ENCODE measurements at places on chromosomes 11 and 22. TPM values are rescaled to one million over a fixed set of nuclear protein-coding genes. Genes with fewer than 3 reads are reported as not detected.

DNA sequence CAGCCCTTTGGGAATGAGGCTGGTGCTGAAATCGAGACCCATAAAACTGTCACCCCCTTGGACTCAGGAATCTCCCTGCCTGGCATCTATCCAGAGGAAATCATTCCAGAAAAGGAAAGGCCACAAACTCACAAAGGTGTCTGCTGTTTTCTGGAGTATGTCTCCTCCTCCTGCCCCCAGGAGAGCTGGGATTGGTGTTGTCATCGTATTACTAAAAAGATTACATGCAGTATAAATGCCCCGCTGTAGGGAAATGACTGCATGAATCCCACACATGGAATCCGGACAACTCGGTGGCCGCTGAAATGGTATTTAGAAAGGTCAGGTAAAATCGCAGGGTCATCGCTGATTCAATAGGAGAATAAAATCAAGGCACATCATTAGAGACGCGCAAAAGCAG is 18.9 kb upstream of the RFPL3 start:
- DNase-seq = no peak

- no peak for DNase-seq
Observed at GRCh38 chr22:39434243-39434653, 22.6 kb upstream of the MGAT3 start.

DNA sequence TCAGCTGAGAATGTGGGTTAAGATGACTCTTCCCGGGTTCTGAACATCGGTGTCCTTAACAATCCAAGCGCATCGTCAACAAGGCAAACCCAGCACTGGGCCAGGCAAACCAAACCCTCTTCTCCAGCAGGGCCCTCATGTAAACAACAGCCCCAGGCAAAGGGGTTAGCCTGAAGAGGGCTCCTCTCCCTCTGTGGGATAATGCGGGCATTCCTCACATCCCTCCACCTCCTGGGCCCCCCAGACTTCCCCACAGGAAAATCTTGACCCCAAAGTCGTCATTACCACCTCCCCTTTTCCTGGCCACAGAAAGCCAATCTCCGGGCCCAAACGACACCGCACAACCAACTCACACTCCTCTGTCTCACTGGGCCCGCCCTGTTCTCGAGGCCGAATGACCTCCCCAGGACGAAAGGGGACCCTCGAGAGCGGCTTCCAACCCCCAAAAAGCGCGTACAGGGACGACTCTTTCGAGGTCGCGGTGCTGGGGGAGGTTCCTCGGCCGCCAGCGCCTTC is 566 bp downstream of the DDB1 start:
- no peak for DNase-seq

- DNase-seq = no peak
Observed at GRCh38 chr11:9057007-9057406, 34.4 kb downstream of the SCUBE2 start.

DNA sequence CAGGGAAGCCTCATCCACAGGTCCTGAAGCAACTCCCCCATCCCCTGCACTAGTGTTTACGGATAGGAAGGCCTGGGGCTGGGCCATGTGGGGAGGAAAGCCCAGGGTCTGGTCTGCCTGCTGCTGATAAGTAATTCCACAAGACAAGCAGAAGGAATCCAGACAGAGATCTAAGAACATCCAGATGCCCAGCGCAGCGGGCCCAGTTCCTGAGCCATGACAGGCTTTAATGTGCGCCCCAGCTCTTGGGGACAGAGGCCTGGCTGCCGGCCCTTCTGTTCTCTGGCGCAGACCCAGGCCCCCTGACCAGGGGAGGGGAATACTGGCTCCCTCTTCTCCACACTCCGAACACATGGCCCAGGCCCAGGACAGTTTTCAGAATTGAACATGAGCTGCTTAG is 28.8 kb upstream of the ETS1 start:
- no peak for DNase-seq

DNA sequence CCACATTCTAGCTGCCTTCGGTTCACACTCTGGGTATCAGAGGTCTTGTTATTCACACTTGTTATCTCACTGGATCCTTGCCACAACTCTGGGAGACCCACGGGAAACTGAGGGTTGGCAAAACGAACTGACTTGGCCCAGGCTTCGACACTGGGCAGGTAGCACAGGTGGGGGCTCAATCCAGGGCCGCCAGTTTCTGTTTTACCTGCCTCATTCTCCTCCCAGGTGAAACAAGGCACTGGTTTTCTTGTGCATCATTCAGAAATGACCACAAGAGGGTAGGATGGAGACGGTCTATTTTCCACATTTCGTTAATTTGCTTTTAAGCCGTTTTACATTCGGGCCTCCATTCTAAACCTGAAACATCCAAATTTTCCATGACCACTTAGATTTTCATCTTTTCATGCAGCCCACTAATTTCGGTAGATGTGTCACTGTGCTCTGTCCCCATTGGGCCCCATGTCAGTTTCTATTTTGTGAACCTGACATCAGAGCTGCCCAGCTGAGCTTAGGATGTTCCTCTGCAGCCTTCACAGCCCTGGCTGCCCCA is 108.1 kb downstream of the KIAA1671 start:
- DNase-seq = no peak

- no peak for DNase-seq
Observed at GRCh38 chr11:8577791-8578581, 16.0 kb downstream of the STK33 start.

GRCh38 chr11:77517753-77518152 is 43.9 kb upstream of the PAK1 start:
- DNase-seq = no peak

GRCh38 chr11:11583801-11584529 is 37.8 kb downstream of the GALNT18 start:
- DNase-seq = no peak

The INSC gene
- not detected for total RNA-seq

GRCh38 chr11:10606536-10607208 is 38.2 kb upstream of the LYVE1 start:
- no peak for DNase-seq

GRCh38 chr11:131065435-131066413 is 149.4 kb upstream of the SNX19 start:
- DNase-seq = no peak

DNA sequence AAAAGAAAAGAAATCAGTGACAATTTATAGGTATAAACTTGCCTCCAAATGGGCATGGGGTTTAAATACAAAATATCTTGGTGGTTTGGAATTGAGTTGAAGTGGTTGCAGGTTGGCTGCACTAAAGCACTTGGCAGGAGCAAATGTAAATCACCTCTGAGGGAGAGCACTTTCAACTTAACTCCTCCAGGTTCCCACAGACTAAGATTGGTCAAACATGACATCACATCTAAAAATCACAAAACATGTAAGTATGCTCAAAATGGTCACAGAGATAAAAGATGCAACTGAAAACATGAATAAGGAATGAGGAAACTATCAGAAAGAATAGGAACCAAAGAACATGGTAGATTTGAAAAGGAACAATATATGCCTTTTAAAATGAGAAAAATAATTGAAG is 12.3 kb upstream of the SHANK3 start:
- no peak for DNase-seq

DNA sequence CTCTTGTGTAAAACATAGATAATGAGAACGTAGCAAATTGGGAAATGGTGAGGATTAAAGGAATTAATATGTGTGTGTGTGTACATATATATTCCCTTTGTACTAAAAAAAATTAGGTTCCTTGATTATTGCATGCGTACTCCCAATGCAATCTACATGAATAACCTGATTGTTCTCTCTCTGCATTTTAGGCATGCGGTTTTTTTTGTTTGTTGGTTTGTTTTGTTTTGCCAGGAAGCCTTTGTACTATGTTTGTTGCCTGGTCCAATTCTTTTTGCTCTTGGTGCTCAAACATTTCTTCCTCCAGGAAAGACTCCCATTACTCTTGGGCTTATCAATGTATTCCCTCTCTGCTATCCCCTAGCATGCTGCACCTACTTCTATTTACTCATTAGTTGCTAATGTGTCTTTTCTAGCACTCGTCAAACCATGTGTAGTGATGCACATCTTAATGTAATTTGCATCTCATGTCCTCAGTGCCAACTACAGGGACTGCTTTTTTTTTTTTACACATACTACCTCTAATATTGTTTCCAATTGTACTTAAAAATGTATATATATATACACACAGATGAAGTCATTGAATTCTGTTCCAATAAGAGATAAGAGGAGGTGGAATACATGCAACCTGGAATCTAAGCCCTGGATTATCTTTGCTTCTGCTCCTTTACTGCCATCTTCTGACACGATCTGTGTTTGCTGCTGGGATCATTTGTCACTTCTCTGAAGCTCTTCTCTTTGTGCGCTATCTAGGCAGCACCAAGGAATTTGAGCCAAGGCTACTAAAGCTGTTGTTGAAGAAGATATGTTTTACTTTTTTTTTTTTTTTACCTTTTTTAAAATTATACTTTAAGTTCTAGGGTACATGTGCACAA is 197.2 kb upstream of the ANO3 start:
- peak; percentile 3 for DNase-seq

- DNase-seq = peak; percentile 82
Observed at GRCh38 chr11:8871171-8871775, 39.7 kb upstream of the AKIP1 start.

DNA sequence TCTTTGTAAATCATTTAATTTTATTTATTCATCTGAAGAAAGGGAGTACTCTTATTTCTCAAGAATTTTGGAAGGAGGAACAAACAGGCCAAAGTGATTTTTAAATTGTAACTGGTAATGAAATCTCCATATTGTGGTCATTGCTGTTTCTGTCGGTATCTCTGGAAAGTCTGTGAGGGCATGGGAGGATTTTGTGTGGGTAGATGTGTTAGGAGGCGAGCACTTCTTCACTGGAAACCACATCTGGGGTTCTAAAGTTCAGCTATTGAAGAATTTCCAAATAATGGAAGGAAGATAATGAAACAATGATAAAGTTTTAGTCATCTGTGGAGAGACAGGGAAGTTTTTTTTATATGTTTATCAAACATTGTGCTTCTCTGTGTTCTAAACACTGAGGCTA is 6.6 kb downstream of the TRIM34 start:
- DNase-seq = no peak

DNA sequence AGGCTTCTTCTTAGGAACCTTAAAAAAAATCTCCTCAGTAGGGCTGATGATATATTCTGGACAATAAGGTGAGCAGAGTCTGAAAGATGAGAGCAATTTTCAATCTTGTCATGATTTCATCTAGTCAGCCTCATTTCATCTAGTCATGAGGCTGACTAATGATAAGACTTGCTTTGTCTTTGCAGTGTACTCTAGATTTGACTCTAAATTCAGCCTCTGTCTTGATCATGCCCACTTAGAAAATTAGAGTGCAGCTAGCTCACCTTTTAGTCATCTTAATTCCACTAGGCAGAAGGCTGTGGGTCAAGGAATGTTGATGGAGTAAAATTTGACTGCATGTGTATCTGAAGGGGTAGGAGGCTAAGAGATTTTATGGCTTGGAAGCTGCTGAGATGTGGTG is 5.5 kb downstream of the EHF start:
- DNase-seq = no peak

The FGF4 gene
- not detected for total RNA-seq

DNA sequence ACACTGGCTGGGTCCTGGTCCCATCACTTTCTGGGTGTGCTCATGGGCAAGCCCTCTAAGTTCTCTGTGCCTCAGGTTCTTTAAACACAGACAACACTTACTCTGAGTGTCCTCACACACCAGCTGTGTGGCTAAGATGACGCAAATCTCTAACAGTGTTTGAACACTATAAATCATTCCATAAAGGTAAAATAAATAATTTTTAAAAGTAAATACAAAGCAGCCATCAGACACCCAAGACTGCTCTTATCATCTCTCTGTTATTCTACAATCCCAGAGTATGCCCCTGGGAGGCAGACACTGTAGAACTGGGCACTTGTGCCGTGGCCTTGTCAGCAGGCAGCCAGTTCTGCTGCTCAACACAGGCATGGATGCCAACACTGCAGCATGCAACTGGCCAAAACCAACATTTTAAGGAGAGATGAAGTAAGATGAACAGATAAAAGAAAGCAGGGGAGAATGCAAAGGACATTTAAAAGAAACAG is 56.8 kb downstream of the RPL27A start:
- DNase-seq = no peak

The JAML gene
- not detected for total RNA-seq

DNA sequence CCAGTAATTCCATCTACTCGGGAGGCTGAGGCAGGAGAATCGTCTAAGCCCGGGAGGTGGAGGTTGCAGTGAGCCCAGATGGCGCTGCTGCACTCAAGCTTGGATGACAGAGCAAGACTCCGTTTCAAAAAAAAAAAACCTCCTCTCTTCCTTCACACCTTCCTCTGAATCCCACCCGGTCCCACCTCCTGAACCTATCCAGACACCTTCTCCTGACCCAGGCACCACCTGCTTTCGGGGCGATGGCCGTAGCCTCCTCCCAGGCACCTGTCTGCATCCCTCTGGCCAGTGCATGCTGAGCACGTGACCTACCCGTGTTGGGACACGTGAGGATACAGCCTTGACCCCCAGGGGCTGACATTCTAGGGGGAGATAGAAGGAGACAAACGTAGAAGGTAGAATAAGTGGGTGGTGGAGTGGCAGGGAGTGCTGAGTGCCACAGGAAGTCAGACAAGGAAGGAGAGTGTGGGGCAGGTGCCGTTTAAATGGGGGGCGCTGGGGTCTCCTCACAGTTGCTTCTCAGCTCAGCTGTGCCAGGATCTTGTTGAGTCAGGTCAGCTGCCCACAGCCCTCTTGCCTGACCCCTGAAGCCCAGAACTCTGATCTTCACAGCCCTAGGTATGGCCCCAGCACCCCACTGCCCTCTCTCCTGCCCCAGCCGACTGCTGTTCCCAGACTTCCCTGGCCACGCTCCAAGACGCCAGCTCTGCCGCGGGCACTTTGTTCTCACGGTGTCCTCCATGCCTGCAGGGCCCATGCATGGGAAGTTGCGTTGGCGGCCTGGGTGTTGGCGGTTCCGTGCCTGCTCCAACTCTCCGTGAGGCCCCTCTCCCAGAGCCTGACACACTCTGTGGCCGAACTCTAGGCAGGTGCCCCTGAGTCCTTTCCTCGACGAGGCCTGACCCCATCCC is 1.2 kb upstream of the MIOX start:
- no peak for DNase-seq

The CD81 gene
- total RNA-seq = 342 TPM

- DNase-seq = no peak
Observed at GRCh38 chr11:69414773-69415187, 66.7 kb upstream of the LINC01488 start.

The RAB30 gene
- 26.8 TPM for total RNA-seq

The HTR3A gene
- total RNA-seq = not detected

The HTR3B gene
- total RNA-seq = not detected

GRCh38 chr22:47589271-47590250 is 827.1 kb downstream of the TBC1D22A start:
- DNase-seq = no peak

- DNase-seq = no peak
Observed at GRCh38 chr11:128777369-128778011, 83.6 kb downstream of the FLI1 start.

DNA sequence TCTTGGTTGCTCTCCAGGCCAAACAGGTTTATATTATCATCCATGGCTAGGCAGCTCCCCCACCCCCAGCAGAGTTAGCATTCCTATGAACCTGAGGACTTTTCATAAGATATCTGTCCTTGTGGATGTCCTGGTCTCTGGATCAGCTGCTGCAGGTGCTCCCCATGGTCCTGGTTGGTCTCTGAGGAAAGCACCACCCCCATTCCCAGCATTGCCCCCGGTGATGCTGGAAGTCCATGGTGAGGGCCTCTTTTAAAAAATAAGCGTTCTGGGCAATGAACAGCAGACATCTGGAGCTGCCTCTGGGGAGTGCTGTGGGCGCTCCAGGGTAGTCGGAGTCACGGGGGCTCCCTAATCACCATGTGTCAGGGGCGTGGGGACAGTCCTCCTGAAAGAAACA is 26.6 kb downstream of the DKK3 start:
- DNase-seq = no peak
